Foreskin fibroblast (primary cell): ENCODE measurements at places on chromosomes 16 and 17.

DNA sequence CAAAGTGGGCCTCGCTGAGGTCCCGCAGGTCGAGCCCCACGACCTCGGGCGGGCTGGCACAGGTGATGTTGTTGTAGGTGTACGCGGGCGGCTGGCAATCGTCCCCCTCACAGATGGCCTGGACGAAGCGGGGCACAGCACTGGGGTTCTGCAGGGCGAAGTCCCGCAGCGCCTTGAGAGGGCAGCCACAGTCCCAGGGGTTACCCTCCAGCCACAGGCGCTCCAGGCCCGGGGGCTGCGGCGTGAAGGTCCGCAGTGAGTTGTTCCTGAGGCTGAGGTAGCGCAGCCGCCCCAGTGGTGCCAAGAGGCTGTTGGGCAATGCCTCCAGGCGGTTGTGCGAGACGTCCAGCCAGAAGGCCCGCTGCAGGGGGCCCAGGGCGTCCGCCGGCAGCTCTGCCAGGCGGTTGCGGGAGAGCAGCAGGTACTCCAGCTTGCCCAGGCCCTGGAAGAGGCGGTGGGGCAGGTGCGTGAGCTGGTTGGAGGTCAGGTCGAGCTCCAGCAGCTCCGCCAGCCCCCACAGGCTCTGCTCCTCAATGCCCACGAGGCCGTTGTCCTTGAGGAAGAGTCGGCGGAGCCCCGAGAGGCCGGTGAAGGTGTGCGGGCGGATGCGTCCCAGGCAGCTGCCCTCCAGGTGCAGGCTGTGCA, 2.8 kb downstream of the IGFALS start:
- no peak for DNase-seq

DNA sequence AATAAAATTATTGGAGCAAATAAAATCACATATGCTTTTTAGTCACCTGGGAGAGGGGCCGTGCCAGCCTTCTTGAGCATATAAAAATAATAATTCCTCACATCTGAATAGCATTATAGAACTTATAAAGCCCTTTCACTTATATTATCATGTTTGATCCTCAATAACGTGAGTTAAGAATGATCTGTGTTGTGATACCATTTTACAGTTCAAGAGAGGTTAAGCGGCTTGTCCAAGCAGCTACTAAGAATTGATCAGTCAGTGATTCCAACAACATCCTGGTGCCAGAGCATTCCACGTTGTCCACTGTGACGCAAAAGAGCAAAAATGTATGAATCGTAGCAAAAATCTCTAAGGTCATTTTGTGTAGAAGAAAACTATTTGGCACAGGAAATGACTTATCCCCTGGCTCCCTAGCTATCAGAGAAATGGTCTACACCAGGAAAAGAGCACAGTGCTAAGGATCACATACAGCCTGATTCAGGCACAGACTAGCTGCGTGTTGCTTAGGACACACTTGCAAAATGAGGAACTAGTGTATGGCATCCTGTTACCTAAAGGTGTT, 33.0 kb downstream of the ANKFN1 start:
- peak; percentile 84 for DNase-seq

GRCh38 chr16:49343291-49343690, 30.3 kb upstream of the C16orf78 start:
- DNase-seq: no peak

DNA sequence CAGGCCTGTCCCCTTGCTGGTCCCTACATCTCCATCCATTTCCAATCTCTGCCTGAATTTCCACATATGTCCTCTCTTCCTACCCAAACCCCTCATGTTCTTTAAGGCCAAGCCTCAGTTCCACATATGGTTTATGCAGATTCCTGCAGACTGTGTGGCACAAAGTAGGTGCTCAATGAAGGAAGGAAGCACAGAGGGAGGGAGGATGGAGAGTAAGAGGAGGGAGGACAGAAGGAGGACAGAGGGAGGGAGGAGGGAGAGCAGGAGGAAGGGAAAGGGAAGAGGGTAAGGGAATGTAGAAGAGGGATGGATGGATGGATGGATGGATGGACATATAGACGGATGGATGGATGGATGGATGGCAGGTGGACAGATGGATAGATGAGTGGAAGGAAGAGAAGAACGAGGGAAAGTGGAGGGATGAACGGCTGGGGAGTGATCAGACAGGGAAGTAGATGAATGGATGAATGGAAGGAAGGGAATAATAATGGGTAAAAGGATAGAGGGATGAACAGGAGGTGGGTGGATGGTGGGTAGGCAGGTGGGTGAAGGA, 7.7 kb upstream of the KRT14 start:
- DNase-seq: no peak

DNA sequence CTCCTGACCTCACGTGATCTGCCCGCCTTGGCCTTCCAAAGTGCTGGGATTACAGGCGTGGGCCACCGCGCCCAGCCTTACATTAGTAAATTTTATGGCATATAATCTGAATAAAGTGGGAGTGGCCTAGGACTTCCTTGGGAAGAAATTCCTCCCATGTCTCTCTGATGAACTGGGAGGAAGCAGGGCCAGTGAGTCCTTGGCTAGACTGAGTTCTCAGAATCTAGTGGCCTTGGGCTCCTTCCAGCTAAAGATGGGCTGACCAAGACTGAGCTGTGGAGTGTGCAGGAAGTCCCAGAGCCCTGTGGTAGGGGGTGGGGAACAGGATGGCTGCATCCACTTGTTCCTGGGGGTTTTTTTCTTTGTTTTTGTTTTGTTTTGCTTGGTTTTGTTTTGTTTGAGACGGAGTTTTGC, 10.0 kb upstream of the NAGLU start:
- DNase-seq: peak; percentile 77

- no peak for DNase-seq
Observed at GRCh38 chr17:13490427-13490826, 111.3 kb downstream of the HS3ST3A1 start.

DNA sequence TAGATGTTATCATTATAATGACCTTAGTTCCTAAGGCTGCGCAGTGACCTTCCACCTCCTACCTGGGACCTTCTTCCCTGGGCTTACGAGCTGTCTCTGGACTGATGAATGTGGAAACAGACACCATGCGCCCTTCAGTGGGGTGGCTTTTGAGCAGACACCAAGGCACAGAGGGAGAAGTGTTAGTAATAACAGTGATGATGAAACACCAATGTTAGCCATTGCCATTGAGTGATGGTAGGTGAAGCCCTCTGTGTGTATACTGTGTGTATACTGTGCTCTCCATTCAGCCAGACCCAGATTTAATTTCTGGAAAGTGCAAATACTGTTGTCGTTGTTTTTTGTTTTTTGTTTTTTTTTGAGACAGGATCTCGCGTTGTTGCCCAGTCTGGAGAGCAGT, 44.5 kb downstream of the CLEC16A start:
- DNase-seq: no peak

DNA sequence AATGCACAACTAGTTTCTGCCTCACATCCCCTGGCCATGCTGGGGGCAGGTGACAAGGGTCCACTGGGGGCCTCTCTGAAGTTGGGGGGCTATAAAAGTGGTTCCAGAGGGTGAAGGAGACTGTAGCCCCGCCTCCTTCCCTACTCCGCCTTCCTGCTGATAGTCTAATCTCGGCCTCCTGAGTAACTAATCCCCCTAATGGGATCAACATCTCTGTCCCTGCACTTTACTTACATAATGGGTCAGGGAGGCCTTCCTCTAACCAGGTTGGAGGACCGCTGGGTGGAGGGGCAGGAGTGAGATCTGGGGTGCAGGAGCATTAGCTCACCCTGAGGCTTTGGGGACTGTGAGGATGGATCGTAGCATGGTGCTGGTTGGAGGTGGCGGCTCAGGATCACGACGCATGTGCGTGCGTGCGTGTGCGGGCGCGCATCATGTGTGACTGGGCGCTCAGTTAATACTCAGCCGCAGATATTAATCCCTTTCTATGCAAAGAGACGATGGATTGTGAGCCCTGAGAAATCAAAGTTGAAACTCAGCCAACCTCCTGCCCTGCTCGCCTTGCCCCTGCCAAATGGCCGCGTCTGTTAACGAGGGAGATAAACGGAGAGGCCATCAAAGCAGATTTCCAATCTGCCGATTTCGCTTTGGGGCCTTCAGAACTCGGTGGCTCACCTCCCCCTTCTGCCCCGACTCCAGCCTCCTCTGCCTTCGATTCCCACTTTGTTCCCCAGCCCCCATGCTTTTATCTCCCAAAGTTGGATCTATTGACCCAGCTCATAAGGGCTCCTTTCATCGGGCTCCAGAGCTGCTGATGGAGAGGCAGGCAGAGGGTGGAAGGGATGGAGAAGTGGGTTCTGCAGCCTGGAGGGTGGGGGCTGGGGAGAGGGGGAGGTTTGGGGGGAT, 107.3 kb downstream of the SDK2 start:
- no peak for DNase-seq

- no peak for DNase-seq
Observed at GRCh38 chr17:18946536-18946935, 5.4 kb upstream of the SLC5A10 start.

GRCh38 chr16:85570213-85570734, 42.8 kb upstream of the GSE1 start:
- no peak for DNase-seq
